ENCODE measurements at places on chromosomes 13 and 19.

DNA sequence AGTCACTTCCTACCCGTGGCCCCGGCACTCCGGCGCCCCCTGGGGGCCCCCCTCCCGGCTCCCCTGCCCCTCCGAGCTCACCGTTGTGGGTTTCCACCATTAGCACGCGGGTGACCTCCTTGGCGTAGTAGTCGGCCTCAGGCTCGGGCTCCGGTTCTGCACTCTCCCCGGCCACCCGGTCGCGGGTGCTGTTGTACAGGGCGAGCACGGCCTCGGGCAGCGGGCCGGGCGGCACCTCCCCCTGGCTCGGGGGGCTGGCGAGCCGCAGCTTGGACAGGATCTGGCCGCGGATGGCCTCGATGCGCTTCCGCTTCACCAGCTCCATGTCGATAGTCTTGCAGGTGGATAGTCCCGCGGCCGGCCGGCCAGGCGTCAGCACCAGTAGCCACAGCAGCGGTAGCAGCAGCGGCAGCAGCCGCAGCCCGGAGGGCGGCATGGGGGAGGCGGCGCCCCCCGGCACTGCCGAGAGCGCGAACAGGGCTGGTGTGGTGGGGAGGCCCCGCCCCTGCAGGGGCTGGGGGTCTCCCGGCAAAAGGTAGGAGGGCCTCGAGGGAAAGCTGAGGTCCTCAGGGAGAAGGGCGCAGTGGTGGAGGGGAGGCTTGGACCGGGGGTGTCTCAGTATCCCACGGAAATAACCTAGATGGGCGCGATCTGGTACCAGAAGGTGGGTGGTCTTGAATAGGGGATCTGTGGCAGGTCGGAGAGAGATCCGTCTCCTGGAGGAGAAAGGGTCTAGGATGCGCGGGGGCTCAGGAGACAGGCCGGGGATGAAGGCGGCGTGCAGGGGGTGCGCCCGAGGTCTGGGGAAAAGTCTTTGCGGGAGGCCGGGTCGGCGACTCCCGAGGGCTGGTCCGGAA is 885 bp downstream of the TGFB1 start:
- DNase-seq: peak; percentile 82

GRCh38 chr13:113151745-113152690 is 6.4 kb upstream of the PROZ start:
- DNase-seq: no peak

DNA sequence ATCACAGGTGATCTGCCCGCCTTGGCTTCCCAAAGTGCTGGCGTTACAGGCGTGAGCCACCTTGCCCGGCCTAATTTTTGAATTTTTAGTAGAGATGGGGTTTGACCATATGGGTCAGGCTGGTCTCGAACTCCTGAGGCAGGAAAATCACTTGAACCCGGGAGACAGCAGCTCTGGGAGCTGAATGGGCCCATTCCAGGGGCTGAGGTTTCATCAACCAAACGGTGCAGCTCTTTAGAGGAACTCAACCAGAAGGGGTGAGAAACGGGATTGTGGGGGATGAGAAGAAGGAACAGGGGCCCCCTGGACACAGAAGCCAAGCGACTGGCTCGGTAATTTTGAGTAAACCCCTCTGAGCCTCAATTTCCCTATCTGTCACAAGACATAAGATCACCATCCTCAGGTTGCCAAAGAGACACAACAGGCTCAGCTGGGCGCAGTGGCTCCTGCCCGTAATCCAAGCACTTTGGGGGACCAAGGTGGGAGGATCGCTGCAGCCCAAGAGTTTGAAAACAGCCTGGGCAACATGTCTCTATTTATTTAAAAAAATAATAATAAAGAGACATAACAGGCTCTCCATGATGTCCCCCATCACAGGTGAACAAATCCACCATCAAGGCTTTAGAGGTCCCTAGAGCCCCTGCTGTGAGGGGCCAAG is 562 bp downstream of the IQCN start:
- DNase-seq: no peak

- DNase-seq: no peak
Measured at GRCh38 chr13:102185375-102185984, 216.4 kb downstream of the FGF14 start.

- no peak for DNase-seq
Measured at GRCh38 chr19:1140272-1141027, 33.6 kb downstream of the SBNO2 start.

GRCh38 chr19:2394054-2394441 is 33.3 kb downstream of the TIMM13 start:
- no peak for DNase-seq

DNA sequence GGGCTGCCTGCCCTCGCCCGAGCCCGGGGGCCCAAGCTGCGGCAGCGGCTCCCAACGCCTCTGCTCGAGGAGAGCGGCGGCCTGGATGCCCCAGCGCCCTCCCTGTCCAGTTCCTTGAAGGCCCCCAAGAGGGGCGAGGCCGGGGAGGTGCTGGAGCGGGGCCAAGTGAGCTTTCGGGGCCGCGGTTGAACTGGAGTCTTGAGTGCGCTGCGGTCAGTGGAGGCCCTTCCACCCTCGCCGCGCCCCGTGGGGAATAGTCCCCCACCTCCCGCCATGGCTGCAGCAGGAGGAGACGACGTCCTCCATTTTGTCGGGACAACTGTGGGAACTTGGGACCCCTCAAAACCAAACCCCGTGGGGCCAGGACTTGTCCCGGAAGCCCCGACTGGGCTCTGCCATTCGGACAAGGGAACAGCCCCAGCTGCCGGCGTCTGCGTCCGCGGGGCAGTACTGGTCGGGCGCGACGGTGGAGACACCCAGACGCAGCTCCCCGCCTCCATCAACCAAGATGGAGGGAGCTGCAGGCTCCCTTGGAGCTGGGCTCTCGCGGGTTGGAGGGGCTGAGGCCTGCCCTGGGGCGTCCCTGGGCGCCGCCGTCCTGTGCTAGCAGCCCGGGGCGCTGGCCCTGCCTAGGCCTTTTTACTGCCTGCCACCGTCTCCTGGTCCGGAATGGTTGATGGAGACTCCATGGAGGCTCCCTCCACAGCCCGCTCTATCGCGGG is 736 bp upstream of the ZMYM5 start:
- peak; percentile 63 for DNase-seq

DNA sequence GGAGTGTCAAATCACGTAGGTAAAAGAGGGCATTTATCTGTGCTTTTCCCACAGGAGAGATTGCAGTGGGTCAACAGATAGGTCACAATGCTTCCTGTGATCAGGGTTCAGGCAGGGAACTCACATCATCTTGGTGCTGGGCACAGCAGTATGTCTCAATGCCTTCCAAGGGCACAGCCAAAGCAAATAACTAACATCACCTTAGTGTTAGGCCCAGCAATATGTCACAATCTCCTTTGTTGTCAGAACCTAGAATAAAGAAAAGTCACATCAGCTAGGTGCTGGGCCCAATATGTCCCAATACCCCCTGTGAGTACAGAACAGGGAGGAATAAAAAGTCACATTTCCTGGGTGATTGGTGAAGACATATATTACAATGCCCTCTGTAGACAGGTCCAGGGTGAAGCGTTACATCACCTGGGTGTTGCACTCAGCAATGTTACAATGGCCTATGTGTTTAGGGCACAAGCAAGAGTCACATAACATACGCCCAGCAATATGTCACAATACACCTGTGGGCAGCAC is 11.4 kb upstream of the ZNF724 start:
- DNase-seq: no peak

- DNase-seq: no peak
Measured at GRCh38 chr13:74825152-74825937, 656.6 kb downstream of the TBC1D4 start.

- DNase-seq: peak; percentile 11
Measured at GRCh38 chr19:17576758-17577456, 21.5 kb downstream of the COLGALT1 start.

GRCh38 chr13:23621316-23621645 is 51.1 kb downstream of the TNFRSF19 start:
- no peak for DNase-seq

- DNase-seq: peak; percentile 30
Measured at GRCh38 chr19:1446713-1447481, 3.0 kb upstream of the APC2 start.

DNA sequence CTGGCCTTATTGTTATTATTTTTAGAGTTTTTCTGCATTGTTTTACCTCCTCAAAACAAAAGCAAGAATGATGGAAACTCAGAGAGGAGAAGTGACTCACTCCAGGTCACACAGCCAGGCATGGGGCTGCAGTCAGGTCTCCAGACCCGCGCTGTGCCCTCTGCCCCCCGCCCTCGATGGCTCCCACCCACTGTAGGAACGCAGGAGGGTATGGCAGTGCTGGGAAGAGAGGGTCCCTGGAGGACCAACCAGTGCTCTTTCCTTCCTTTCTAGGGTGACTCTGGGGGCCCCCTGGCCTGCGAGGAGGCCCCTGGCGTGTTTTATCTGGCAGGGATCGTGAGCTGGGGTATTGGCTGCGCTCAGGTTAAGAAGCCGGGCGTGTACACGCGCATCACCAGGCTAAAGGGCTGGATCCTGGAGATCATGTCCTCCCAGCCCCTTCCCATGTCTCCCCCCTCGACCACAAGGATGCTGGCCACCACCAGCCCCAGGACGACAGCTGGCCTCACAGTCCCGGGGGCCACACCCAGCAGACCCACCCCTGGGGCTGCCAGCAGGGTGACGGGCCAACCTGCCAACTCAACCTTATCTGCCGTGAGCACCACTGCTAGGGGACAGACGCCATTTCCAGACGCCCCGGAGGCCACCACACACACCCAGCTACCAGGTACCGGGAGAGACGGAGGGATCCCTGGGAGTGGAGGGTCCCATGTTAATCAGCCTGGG is 5.6 kb downstream of the TIMM13 start:
- no peak for DNase-seq

- DNase-seq: no peak
Measured at GRCh38 chr19:617551-618246, 15.6 kb downstream of the POLRMT start.

DNA sequence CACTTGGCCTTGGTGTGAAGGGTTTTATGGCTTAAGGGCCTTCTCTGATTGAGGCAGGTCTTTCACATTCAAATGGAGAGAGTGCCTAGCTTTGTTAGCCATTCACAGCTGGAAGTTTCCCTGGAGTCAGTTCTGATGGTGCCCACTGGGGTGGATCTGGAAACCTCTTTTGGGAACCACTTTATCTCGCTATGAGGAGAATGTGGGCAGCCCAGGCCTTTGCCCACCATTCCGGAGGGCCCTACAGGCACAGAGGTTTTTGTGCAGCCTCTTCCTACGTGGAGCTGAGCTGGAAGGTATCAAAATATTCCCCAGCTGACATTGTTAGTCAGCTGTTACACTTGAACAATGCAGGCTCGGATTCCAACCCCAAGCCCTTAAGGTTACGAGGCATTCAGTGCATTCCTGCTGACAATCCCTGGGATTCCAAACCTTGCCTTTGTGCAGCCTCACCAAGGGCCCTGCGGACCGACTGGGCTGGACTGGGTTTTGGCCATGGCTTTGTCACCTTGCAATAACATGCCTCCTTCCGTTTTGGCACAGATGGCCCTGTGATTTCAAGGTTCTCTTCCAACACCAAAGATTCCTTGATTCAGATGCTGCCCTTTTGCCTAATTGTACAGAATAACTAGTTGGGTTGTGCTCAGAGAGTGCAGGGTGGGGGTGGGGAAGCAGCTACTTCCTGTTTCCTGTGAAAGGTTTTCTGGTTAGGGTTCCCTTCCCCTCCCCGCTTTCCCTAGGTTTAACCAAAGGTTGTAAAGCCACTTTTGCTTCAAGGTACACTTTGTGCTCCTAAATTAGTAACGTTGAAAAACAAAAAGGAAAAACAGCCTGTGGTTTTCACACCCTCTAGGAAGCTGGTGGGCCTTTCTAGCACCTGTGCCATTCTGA is 27.0 kb downstream of the SAE1 start:
- peak; percentile 61 for DNase-seq

DNA sequence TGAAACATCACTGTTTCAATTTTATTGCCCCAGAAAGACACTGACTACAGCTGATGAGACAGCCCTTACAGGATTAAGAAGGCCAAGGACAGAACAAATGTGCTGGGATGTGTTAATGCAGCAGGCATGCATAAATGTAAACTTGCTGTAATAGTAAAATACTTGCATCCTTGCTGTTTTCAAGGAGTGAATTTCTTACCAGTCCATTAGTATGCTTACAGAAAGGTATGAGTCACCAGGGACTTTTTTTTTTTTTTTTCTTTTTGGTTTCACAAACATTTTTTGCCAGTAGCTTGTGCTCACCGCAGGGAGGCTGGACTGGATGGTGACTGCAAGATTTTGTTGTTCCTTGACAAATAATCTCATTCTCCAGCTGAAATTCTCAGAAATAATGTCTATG is 55.1 kb downstream of the GPR180 start:
- DNase-seq: no peak

- no peak for DNase-seq
Measured at GRCh38 chr13:101611491-101612475, 159.3 kb downstream of the ITGBL1 start.

GRCh38 chr13:36528105-36528504 is 95.8 kb downstream of the CCNA1 start:
- DNase-seq: no peak

GRCh38 chr13:52009946-52010345 is 1.3 kb downstream of the ATP7B start:
- DNase-seq: no peak

GRCh38 chr19:10105509-10106099 is 558 bp upstream of the PPAN start:
- DNase-seq: no peak

GRCh38 chr13:32229443-32229842 is 85.7 kb downstream of the ZAR1L start:
- DNase-seq: no peak

- DNase-seq: no peak
Measured at GRCh38 chr13:33509642-33510229, 224.2 kb upstream of the STARD13 start.

DNA sequence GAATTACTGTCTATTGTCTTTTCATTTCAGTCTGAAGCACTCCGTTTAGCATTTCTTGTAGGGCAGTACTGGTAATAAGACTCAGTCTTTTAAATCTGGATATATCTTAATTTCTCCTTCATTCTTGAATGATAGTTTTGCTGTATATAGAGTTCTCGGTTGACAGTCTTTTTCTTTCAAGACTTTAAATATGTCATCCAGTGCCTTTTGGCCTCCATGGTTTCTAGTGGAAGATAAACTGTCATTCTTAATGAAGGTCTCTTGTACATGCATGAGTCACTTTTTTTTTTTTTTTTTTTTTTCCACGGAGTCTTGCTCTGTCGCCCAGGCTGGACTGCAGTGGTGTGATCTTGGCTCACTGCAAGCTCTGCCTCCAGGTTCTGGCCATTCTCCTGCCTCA is 27.2 kb upstream of the ZDHHC20 start:
- no peak for DNase-seq

DNA sequence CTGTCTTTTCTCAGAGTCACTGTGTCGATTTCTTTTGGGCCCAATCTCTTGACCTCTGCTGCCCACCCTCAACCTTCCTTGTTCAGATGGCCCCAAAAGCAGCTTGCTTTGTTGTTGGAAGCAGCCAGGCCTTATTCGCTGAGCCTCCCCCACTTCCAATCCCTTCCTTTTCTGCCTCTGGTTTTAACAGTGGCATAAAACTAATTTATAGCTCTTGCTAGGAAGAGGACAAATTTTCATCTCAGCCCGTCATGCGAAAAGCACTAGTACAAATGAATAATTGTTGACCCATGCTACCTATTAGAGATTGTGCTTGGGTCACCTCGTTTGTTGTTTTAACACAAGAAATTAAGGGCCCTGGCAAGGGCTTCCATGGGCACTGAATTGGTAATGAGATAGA is 51.1 kb downstream of the SIAH3 start:
- no peak for DNase-seq

- DNase-seq: no peak
Measured at GRCh38 chr13:20360835-20361412, 128.8 kb upstream of the GJB6 start.

- DNase-seq: peak; percentile 60
Measured at GRCh38 chr13:41075034-41075433, 13.7 kb downstream of the WBP4 start.

All from CD4-positive, alpha-beta T cell treated with Interferon alpha-2 for 1 hour (primary cell).